Stimulated activated CD4-positive, alpha-beta T cell treated with anti-CD3 and anti-CD28 coated beads, Interleukin-12 subunit alpha, Interleukin-12 subunit beta, amount 100 ng/mL, for 48 hours (primary cell): ENCODE measurements at places on chromosomes 16 and 17.
A peak's percentile ranks its signal among the peaks of the same experiment; 100 is the strongest.

DNA sequence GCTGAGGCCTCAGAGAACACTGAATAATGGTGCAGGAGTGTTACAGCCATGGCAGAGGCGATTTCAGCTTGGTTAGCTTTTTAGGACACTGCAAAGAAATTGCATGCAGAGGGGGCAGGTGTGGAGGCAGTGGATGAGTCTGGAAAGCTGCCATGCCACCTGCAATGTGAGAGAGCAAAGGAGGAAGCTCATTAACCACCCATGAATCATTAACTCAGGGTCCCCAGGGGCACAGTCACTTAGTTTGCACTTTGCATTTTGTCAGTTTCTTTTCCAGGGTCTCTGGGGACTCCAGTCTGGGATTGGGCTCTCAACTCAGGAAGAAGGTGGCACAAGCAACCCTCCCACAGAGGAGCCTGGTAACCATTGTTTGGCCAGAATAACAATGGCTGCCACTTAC lies 132.9 kb downstream of the USP31 start:
- DNase-seq = no peak

GRCh38 chr17:67270416-67270815 lies 25.4 kb upstream of the HELZ start:
- no peak for DNase-seq

- DNase-seq = no peak
These were observed 4.2 kb upstream of the NDRG4 start for GRCh38 chr16:58495521-58496331.

DNA sequence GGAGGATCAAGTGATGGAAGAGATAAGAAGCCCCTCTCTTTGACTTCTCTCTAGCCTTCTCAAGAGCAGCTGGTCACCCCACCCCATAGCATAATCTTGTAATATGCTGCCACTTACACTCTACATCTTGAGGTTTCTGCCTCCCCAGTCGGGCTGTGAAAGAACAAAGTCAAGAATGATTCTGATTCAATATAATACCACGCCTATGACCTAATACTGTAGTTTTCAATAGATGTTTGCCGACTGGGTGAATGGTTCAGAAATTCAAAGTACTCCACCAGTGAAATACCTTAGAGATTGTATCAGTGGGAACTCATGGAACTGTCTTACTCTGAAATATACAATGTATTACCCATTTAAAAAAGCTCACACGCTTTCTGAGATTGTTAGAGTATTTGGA lies 93.0 kb upstream of the ZFHX3 start:
- no peak for DNase-seq

DNA sequence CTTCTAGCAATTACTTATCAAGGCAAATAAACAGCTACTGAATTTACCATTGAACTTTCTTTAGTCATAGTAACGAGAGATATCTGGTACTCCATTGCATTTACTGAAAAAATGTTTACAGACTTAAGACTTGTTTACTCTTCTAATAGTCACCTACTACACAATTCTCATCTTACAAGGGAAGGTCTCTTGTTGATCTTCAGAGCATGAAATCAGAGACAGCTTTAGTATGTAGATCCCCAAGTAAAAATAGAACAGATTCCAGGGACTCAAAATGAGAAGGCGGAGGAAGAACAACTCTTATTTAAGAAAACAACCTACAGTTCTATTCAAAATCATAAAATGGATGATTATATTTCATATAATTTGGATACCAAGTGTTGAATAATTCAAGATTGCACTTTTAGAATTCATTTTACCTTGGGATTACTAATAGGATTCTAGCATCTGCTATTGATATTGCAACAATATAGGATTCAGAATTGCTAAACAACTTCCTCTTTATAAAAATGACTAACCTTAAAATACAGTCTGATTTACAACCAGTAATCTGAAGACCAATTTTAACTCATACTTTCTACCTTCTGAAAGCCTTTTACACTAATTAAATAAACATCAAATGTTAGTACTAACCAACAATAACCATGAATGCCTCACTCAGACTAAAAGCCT lies 20.8 kb downstream of the UBE2G1 start:
- DNase-seq = no peak

GRCh38 chr17:81108220-81108619 lies 57.1 kb upstream of the PVALEF start:
- no peak for DNase-seq

- DNase-seq = no peak
These were observed 1726.8 kb downstream of the TP53TG3F start for GRCh38 chr16:35186045-35186759.

DNA sequence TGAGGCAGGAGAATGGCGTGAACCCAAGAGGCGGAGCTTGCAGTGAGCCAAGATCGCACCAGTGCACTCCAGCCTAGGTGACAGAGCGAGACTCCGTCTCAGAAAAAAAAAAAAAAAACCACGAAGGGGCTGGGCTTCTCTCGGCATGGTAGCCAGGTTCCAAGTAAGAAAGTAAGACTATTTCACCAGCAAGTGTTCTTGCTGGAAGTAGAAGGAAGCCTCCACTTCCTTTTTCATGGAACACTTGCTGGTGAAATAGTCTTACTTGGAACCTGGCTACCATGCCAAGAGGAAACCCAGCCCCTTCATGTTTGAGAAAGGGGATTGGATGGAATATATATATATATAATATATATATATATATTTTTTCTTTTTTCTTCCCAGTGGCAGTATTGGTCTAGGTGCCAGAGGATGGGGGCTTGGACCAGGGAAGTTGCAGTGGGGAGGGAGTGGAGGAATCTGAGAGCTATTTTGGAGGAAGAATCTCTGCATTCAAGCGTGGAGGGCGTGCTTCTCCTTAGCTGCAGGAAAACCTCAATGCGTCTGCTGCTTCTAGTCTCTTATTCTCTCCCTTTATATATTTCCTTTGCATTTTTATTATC lies 7.2 kb upstream of the N4BP1 start:
- DNase-seq = no peak

DNA sequence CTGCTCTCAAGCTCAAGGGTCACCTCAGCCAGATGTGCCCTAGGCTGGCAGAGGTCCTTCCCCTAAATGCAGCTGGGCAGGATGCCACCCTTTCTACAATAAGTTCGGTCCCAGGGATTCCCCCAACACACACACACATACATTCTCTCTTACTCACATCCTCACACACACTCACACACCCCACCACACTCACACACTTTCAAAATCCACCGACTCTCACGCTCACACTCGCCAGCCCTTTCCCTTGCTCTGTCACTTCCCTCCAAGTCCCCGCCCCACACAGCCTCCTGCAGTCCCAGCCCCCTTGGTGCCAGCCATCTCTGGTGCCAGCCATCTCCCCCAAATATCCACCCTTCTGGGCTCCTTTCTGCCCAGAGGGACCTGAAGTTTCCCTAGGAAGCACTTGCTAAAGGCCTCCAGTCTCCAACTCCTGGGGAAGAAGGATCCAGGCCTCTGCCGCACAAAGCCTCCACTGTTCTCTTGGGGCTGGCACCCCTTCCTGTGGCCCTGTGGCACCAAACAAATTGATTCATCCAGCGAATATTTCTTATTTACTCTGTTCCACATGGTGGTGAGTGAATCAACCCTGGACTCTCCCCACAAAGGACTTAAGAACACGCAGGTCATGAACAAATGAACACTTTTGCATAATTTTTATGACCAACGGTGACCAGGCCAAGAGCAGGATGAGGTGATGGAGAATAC lies 3.8 kb upstream of the USP36 start:
- no peak for DNase-seq

DNA sequence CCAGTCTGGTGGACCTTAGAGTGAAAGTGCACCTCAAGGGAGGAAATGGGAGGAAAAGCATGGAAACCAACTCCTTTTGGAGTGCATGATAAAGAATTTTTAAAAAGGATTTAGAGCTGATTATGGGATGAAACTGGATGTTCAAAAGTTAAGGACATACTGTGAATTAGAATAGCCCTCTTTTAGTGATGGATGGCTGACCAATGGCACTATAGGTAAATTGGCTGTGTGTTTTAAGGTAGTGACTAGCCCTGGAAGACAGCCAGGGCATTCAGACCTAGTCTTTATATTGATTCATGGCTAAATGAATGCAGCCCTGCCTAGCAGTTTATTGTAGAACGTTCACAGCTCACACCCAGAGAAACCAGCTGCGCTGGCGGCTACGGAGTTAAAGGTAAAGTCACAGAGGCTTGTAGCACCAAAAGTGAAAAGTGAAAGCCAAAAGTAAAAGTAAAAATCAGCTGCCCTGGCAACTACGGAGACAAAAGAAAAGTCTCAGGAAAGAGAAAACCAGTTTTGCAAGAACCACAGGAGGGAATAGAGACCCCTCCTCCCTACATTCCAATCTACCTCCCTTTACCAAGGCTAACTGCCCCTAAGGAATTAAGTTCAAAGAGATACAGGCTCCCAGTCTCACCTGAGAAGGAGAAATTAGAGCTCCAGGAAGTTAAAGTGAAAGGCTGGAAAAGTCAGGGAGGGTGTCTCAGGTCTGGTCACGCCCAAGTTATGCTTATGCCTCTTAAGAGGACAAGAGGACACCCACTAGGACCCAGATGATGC lies 21.8 kb downstream of the ACSM1 start:
- peak; percentile 9 for DNase-seq

- no peak for DNase-seq
These were observed 30.3 kb downstream of the CACNA1H start for GRCh38 chr16:1182950-1183907.

- DNase-seq = no peak
These were observed 333.7 kb upstream of the HSBP1 start for GRCh38 chr16:83473926-83474650.

- DNase-seq = no peak
These were observed 2.5 kb downstream of the TK1 start for GRCh38 chr17:78184351-78184750.

GRCh38 chr17:42345396-42346073 lies 42.7 kb downstream of the STAT3 start:
- no peak for DNase-seq

GRCh38 chr16:88405216-88406060 lies 22.7 kb downstream of the ZNF469 start:
- DNase-seq = no peak

DNA sequence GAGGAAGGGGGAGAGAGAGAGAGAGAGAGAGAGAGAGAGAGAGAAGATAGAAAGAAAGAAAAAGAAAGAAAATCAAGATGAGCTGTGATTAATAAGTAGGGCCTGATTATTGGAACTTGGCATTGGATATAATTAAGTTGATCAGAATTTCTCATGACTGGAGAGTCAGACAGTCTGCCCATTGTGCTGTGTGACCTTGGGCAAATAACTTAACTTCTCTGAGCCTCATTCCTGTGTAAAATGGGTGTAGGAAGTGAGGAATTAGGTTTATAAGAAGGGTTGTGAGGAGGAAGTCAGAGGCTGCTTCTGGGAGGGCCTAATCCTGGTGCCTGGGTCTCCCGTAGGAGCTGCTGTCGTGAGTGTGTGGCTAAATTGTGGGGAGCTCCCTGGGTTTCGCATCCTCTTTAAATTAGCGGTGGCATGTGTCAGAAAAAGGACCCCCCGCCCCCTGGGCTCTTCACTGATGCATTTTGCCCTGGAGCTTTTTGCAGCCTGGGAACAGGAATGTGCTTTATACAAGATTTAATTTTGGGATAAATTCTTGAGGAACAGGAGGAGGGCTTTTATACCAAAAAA lies 76.0 kb downstream of the CMIP start:
- DNase-seq = no peak

- no peak for DNase-seq
These were observed 560 bp downstream of the RAI1 start for GRCh38 chr17:17681744-17682292.

DNA sequence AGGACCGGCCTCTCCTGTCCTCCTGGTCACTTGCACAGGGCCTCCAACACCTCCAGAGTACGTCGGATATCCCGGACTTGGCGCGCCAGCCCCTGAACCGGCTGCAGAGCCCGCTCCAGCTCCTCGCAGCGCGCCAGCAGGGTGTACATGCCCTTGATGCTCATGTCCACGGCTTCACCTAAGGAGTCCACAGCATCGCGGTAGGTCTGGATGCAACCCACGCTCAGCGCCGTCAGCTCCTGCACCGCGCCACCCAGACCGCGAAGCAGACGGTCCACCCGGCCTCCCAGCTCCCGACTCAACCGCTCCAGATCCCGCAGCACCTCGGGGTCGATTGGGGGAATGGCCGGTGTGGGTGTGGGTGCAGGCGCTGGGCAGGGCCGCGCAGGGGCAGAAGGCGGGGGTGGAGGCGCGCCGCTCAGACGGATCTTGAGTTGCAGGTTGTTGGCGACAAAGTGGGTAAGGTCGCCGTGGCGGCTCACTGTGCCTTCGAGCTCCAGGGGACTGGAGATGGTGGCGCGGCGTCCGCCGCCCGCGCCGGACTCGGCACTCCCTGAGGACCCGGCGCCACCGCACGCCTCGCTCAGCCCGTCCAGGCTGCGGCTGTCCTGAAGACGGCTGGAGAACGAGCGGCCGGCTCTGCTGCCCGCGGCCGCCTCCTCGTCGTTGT lies 804 bp downstream of the BORCS6 start:
- no peak for DNase-seq

DNA sequence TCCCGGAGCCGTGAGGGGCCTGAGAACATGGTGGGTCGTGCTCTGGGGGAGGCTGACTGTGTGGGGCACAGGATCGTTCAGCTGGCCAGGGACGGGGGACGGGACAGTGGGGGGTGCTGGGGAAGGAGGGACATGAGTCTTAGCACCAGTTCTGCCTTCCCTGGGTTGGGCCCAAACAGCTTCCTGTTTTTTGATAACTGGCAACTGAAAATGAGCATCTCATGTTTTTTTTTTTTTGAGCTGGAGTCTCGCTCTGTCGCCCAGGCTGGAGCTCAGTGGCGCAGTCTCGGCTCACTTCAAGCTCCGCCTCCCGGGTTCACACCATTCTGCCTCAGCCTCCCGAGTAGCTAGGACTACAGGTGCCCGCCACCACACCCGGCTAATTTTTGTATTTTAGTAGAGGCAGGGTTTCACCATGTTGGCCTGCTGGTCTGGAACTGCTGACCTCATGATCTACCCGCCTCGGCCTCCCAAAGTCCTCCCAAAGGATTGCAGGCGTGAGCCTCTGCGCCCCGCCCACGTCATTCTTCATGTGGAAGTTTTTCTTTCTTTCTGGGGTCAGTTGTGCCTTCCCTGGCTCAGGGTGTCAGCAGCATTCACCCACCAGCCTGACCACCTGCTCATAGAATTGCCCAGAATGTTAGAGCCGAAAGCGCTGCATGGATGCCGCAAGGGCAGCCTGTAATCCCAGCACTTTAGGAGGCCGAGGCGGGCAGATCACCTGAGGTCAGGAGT lies 6.4 kb downstream of the ASPSCR1 start:
- DNase-seq = no peak

GRCh38 chr17:50904518-50905459 lies 38.6 kb upstream of the TOB1 start:
- no peak for DNase-seq

DNA sequence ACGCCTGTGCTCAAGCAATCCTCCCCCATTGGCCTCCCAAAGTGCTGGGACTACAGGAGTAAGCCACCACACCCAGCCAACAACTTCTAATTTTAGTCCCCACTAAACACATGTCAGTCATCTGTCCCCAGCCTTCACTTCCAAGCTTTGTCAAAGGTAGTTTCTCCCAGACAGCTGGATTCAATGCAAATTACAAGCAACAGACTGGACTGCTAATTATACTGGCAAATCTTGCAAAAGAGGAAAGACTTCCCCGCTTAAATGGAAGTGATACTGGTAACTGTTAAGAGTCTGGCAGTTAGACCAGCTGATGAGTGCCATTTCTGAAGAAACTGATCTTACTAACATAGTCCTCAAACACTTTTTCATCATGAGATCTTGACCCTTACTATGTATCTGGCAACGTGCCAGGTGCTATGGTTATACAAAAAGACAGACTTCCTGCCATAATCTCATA lies 8.2 kb upstream of the GGA2 start:
- DNase-seq = no peak

GRCh38 chr17:76394166-76394565 lies 9.8 kb downstream of the SPHK1 start:
- DNase-seq = no peak
